Smooth muscle cell of the umbilical artery (primary cell): ENCODE measurements at places on chromosomes 16 and 17. TPM values are rescaled to one million over a fixed set of nuclear protein-coding genes. Genes with fewer than 3 reads are reported as not detected.

The KRTAP17-1 gene
- total RNA-seq: not detected in 2 replicates

The TMEM238L gene
- total RNA-seq: not detected in 2 replicates

The CCL13 gene
- 0.59 TPM in 1 of 2 replicates, not detected in the other for total RNA-seq

The DNAI2 gene
- total RNA-seq: not detected in 2 replicates

The GGA3 gene
- total RNA-seq: 9.8 and 17.8 TPM in 2 replicates

The TPSG1 gene
- not detected in 2 replicates for total RNA-seq

The NDRG4 gene
- total RNA-seq: 11.3 and 13.7 TPM in 2 replicates

The TRIM37 gene
- 59.7 and 72.3 TPM in 2 replicates for total RNA-seq

The ALOX15B gene
- total RNA-seq: not detected in 2 replicates

The CD19 gene
- not detected in 2 replicates for total RNA-seq
